ENCODE measurements at places on chromosomes 13 and 19.

DNA sequence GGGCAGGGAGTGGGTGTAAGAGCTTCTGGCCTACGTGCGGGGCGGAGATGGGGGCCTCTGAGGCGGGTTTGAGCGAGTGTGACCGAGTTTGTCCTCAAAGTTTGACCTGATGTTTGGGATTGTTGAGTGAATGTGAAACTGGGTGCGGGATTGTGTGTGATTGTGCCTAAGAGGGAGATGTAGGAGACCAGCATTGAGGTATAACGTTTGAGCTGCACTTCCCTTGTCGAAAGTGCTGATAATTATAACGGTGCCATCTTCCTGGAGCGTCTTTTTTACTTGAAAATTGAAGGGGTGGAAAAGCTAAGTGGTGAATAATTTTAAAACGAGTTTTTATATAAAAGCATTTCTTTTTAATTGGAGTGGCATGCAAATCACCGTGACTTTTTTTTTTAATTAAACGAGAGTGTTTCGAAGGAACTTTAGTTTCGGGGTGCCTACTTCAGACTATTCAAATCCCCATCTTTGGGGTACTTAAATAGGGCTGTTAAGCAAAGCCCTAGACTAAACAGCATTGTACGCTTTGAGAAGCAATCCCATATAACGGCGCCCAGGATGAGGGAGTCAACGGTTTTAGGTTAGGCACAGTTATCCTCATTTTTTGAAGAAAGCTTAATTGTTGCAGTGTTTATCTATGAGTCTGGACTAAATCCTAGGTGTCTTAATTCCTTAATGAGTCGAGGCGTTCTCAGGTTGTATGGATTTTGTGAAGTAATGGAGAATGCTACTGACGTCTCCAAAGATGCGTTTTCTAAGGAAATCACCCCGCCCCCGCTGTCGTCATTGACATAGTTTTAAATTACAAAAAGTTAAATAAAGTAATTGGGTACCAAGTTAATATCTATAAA lies 594 bp downstream of the ZNF146 start:
- DNase-seq: peak; percentile 17

- DNase-seq: no peak
Observed at GRCh38 chr19:1457031-1457739, 7.3 kb downstream of the APC2 start.

- no peak for DNase-seq
Observed at GRCh38 chr19:22595918-22596341, 38.2 kb upstream of the ZNF492 start.

- no peak for DNase-seq
Observed at GRCh38 chr13:61258185-61258584, 157.5 kb downstream of the PCDH20 start.

DNA sequence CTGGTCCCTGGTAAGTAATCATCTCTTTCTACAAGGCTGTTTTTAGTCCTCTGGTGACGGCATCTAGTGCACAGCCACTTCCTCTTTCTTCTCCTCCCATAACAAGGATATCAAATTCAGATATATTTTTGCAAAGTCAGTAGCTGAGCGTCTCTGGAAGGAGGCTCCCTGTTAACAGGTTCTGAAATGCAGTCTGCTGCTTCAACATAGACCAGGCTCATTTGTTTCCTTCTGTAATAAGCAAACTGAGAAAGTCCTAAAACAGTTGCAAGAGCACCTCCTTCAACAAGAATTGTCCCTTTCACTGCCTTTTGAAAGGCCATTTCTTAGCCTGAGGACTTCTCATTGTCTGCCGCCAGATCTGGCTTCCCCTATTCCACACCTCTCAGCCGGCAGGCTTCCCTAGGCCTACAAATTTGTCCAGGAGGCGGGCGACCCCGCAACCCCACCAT lies 7.4 kb upstream of the ZSCAN5A start:
- no peak for DNase-seq

DNA sequence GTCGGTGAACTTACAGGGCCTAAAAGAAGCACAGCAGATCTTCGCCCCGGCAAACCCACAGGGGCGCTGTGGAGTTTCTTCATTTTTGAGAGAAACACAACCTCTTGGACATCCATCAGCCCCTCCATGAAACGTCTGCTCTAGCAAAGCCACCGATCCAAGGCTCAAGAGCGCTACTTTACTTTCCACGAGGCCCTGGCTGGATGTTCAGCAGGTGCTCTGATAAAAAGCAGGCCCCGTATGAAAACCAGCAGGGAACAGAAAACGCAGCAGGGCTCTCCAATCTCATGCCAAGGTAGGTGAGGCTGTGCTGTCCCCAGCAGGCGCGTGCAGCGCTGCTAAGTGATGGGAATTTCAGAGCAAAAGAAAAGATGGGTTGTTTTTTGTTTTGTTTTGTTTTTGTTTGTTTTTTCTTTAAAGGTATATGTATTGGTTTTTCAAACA lies 86.7 kb downstream of the IRS2 start:
- DNase-seq: peak; percentile 61

DNA sequence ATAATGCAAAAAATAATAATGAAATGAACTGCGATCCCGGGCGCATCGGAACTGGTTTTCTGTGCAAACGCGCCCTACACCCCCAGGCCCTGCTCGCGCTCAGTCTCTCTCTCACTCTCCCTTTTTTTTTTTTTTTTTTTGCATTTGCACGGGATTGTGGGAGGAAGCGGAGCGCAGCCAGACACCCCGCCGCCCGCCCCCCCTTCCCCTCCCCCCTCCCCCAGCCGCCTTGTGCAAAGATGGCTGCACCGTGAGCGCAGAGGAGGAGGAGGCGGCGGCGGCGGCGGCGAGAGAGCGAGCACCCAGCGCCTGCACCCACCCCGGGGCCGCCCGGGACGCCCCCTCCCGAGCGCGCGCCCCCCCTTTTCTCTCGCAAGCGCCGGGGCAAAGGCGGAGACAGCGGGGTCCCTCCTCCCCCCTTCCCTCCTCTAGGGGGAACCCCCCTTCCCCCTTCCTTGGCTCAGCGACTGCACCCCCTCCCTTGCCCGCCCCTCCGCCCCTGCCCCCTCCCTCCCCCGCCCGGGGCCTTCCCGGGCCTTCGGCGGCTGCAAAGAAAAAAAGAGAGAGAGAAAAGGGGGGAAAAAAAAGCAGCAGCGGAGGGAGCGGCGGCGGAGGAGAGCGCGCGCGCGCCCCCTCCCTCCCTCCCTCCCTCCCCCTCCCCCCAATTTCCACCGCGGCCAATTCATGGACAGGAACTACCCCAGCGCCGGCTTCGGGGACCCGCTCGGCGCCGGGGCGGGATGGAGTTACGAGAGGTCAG lies at the start of gene PRR12:
PRR12 (plus strand) TSS at position 212 of the 760 bp plus-strand sequence; CDS start at position 685, 473 bp downstream.
- peak; percentile 72 for DNase-seq

DNA sequence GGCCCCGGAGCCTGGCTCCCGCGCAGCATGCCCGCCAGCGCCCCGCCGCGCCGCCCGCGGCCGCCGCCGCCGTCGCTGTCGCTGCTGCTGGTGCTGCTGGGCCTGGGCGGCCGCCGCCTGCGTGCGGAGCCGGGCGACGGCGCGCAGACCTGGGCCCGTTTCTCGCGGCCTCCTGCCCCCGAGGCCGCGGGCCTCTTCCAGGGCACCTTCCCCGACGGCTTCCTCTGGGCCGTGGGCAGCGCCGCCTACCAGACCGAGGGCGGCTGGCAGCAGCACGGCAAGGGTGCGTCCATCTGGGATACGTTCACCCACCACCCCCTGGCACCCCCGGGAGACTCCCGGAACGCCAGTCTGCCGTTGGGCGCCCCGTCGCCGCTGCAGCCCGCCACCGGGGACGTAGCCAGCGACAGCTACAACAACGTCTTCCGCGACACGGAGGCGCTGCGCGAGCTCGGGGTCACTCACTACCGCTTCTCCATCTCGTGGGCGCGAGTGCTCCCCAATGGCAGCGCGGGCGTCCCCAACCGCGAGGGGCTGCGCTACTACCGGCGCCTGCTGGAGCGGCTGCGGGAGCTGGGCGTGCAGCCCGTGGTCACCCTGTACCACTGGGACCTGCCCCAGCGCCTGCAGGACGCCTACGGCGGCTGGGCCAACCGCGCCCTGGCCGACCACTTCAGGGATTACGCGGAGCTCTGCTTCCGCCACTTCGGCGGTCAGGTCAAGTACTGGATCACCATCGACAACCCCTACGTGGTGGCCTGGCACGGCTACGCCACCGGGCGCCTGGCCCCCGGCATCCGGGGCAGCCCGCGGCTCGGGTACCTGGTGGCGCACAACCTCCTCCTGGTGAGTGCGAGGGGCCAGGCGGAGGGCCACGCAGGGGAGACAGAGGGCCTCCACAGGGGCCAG lies at the start of gene KL:
KL (plus strand) TSS at position 10 of the 909 bp plus-strand sequence; CDS start at position 28, 18 bp downstream.
- DNase-seq: peak; percentile 28

GRCh38 chr13:109255141-109255856 lies 531.1 kb downstream of the IRS2 start:
- no peak for DNase-seq

DNA sequence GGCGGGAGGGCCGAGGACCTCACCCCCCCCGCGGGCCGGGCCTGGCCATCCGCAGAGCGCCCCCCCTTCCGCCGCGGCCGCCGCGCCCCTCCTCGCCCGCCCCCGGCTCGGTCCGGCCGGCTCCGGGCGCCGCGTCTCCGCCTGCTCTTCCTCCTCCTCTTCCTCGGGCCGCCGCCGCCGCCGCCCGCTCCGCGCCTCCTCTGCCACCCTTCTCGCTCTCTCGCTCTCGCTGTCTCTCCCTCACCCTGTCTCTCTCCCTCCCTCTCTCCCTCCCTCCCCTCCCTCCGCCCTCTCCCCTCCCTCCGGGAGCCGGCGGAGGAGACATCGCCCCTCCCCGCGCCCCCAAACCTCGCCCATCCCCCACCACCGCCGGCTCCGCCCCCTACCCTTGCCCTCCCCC lies at the start of gene SHANK1:
SHANK1 (minus strand) TSS at position 237 of the 400 bp plus-strand sequence. CDS start 2,883 bp downstream, outside the sequence.
- DNase-seq: no peak

DNA sequence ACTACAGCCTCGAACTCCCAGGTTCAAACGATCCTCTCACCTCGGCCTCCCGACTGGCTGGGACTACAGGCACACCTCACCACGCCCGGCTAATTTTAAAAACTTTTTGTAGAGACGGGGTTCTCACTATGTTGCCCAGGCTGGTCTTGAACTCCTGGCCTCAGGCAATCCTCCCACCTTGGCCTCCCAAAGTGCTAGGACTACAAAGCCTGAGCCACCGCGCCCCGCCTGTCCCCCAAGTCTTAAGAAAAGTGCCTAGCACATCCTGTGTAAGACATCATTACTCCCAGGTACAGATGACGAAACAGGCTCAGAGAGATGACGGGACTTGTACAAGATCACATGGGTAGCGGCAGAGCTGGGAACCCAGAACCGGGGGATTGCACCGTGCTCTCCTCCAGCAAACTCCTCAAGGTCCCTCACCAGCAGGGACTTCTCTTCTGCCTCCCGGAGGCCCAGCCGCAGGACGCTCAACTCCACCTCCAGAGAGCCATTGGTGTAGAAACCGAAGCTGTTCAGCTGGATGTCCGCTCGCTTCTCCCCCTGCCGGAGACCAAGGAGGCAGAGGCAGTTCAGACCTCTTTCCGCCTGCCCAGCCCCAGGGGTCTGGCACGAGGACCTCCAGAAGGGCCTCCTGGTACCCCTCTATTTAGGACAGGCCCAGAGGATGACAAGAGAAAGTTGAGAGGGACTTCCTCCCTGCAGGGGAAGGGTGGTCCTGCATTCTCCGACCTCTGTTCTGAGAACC lies 1.0 kb downstream of the GPR108 start:
- DNase-seq: peak; percentile 77

DNA sequence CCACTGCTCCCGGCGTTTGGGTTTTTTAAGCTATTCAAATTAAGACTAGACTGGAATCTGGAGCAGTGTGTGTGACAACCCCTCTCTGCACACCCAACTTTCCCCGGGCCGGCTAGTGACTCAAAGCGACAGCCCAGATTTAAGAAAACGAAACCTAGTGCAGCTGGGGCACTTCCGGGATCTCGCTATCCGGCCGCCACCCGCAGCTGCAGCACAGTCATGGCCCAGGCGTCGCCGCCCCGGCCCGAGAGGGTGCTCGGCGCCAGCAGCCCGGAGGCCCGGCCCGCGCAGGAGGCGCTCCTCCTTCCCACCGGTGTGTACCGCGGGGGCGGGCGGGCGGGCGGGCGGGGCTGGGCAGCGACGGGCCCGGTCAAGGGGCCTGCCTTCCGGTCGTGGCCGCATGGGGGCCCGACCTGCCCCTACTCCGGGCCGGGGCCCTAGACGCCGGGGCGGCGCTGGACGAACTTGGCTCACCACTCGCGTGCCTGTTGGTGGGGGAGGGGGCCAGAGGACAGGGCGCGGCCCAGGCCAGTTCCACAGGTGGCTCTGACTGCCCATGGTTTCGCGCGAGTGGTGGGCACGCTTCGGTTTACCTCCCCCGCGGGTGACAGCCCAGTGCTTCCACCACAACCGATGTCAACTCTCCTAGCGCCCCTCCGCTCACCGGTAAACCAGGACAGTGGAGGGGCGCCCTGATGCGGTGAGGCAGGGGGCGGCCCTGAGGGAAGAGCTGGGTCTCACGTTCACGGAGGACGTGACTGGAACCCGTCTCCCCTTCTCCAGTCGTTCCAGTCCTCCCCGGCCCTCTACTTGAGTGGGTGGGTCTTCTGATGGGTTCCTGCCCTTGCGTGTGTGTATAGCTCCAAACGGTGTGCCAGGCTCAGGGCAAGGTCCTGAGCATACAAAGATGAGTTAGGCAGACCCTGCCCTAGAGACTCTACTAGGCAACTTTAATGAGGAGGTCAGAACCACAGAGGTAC lies at the start of gene PHF11:
PHF11 (plus strand) TSS at position 171 of the 980 bp plus-strand sequence; CDS start at position 220, 49 bp downstream.
- peak; percentile 30 for DNase-seq

GRCh38 chr19:29664753-29665214 lies 477 bp upstream of the PLEKHF1 start:
- DNase-seq: no peak

DNA sequence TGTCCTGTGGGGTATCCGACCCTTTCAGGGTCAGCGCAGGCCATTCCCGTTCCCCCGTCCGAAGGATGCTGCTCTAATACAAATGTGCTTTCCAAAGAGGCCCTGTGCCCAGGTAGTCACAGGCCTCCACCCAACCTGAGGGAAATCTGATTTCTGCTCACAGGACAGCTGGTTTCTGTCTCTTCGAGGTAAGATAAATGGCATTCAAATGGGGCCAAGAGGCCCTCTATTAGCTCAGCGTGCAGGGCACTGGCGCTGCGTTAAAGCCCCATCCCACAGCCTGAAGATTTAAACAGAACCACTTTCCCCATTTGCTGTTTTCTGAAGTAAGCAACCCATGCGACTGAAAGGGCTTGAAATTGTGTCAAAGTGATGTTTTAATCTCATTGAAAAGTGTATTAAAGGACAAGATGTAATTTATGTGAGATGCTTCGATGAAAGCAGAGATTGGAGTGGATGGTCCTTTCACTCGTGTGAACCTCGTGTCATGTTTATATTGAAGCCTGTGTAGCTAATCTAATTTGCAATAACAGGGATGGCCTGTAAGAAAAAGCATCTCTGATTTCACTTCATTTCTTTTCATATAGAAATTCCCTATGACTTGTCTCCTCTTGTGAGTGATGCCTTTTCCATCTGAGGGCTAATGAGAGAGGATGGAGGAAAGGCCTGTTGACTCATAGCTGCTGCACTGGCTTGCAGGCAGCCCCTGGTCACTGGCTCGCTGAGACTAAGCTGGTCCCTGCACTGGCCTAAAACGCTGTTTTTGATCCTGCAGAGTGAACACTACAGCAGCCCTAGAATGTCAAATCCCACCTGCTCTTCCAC lies 7.3 kb upstream of the SOX1 start:
- DNase-seq: no peak

Measured in BE2C (cell line).